ENCODE measurements at places on chromosomes 4 and X.

- peak; percentile 62 for DNase-seq
Measured at GRCh38 chr4:15149839-15150592, 147.7 kb downstream of the CPEB2 start.

GRCh38 chr4:183130328-183131155, 31.5 kb downstream of the WWC2 start:
- DNase-seq, result no peak

- DNase-seq, result no peak
Measured at GRCh38 chr4:163245044-163245728, 78.5 kb upstream of the NAF1 start.

DNA sequence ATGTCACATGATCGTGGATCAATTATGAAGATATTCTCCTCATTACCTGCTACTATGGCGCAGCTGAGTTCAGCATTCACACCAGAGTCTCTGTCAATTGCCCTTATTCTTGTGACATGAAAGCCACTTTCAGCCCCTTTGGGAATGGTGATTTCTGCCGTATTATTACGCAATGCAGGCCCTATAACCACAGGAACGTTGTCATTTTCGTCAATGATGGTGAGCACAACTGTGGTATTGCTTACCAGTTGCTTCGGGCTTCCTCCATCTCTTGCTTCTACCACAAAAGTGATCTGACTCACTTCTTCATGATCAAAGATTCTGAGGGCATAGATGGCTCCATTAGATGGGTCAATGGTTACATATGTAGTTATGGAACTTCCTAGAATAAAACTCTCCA, 2.1 kb downstream of the PCDH18 start:
- no peak for DNase-seq

DNA sequence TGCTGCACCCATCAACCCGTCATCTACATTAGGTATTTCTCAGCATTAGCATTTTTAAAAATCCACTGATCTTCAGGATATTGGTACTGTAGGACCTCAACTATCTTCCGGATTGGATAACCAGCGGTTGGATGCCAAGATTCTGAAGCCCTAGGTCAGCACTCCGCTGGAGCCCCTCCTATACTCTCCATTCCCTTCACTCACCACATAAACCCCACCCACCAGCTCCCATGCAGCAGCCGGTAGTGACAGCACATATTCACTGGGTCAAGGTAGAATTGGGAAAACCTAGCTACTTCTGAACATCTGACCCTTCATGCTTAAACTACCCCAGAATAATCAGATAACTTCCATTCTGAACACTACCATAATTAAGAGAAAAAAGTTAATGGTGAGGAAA, 134.9 kb downstream of the CORIN start:
- no peak for DNase-seq

- no peak for DNase-seq
Measured at GRCh38 chr4:5889002-5889696, 3.7 kb downstream of the CRMP1 start.

DNA sequence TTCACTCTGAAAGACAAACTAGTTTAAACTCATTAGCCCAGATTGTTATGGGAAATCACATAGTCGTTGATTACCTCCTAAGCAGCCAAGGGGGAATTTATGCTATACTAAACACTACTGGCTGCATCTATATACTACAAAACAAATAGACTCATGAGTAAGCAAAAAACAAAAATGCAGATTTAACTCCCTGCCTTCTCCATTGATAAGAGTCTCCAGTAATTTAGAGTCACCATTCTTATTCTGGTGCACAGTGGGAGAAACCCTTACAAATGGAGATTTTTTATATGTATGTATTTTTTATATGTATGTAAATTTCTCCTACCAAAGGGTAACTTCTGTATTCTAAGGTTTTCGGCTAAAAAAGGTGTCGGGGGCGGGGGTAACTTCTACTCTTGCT, 126.6 kb downstream of the PLS3 start:
- DNase-seq, result no peak

- no peak for DNase-seq
Measured at GRCh38 chr4:189285377-189285776, 655.3 kb upstream of the FRG1 start.

DNA sequence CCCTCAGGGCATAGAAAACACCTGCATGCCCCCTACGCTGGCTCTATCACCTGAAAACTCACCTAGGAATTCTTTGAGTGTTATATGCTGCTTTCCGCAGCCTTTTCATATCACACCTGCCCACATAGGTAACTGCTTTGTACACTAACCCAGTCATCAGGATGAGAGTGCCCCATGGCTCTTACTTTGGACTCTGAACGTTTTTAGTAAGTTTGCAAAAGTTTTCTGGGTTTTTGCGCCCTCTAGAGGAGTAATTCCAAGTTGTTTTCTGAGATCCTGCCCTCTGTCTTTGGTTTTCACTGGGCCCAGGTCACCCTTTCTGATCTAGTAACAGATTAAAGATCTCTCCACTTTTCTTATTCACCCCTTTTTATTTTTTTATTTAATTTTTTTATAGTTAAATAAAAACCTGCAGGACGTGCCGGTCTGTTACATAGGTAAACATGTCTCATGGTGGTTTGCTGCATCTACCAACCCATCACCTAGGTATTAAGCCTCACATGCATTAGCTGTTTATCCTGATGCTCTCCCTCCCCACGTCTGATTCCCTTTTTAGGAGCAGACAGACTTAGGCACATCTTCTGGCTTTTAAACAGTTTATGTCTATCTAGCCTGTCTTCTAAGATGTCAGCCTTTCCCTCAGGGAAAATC, 139.2 kb downstream of the NWD2 start:
- DNase-seq, result no peak

- no peak for DNase-seq
Measured at GRCh38 chr4:113531572-113531971, 230.0 kb downstream of the CAMK2D start.

GRCh38 chr4:116590648-116591047, 494.7 kb downstream of the TRAM1L1 start:
- DNase-seq, result no peak

GRCh38 chr4:101418055-101418454, 70.7 kb upstream of the PPP3CA start:
- DNase-seq, result no peak

GRCh38 chr4:42339935-42340406, 57.3 kb upstream of the SHISA3 start:
- DNase-seq, result no peak

GRCh38 chr4:124936427-124936826, 223.9 kb upstream of the ANKRD50 start:
- peak; percentile 56 for DNase-seq

DNA sequence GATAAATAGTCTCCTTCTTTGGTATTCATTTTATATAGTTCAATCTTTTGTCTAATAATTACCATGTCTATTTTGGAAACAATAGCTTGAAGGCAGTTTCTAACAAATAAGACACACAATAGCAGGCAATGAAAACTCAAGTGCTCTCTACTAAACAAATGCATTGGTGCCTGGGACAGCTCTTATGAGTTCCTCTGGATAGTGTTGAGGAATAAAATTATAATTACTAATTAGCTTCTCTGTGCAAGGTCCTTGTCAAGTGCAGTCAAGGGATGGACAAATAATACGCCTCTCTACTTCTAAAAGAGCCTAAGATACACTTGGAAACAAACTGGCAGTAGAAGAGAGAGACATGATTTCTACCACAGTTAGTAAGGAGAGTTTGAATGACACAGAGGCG, 229.0 kb upstream of the GLRA2 start:
- no peak for DNase-seq

- no peak for DNase-seq
Measured at GRCh38 chr4:155802190-155802959, 43.6 kb downstream of the GUCY1B1 start.

DNA sequence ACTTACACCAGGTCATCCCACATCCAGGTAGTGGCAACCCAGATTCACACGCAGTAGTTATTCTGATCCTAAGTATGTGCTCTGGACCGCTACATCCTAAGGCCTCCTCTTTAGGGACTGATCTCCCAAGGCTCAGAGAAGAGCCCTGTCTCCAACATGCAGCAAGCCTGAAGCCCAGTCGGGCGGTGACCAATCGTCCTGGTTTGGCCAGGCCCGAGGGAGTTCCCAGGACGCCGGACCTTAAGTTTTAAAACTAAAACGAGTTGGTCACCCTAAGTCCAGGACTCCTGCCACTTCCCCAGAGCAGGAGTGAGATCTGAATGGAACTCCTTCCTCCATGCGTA, 385 bp downstream of the LYAR start:
- DNase-seq, result no peak

GRCh38 chr4:119549639-119550038, 79.0 kb downstream of the PDE5A start:
- no peak for DNase-seq

- DNase-seq, result no peak
Measured at GRCh38 chr4:182228991-182229577, 14.1 kb upstream of the TENM3 start.

GRCh38 chr4:188660796-188661195, 521.6 kb downstream of the TRIML1 start:
- DNase-seq, result no peak
